ENCODE measurements at places on chromosomes 3 and 15. TPM values are rescaled to one million over a fixed set of nuclear protein-coding genes. Genes with fewer than 3 reads are reported as not detected.
A peak's percentile ranks its signal among the peaks of the same experiment; 100 is the strongest.

Gene SERPINI2
- total RNA-seq = not detected

DNA sequence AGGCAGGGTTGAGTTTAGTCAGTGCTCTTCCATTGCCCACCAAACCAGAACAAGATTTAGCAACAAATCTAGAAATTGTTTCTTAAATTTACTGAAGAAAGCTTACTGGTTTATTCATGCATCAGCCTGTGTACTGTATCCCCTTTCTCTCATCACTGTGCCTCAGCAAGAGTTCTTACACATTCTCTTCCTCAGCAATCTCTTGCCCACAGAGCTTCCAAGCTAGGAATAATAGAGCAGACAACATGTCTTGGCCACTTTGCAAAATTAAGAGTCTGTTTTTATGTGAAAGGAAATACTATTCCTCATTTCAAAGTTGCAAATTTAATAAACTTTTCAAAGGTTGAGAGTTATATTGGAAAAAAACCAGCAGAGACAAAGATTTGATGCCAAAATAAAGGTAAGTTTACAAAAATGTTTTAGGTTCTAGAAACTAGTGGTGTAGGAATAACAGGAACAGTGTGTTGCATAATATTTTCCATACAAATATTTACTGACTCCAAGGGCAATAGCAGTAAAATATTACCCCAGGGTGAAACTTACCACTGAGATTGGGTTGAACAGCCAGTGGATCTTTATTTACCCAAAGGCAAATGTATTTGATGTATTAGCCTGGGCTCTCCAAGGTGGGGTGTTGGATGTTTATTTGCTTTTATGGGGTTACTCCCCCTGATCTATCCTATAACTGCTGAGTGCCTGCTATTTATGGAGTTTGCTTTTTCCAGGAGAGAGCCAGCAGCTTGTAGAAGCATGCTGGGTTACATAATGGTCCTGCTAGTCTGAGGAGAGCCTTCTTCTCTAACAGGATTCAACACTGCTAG is 276.7 kb downstream of the ADAMTSL3 start:
- no peak overlapping the region for H3K4me3 ChIP-seq
- peaks cover 2% of the 10 kb centered on the region for H3K27me3 ChIP-seq
- H3K4me1 ChIP-seq = no peaks in the 10 kb centered on the region
- DNase-seq = no peak

DNA sequence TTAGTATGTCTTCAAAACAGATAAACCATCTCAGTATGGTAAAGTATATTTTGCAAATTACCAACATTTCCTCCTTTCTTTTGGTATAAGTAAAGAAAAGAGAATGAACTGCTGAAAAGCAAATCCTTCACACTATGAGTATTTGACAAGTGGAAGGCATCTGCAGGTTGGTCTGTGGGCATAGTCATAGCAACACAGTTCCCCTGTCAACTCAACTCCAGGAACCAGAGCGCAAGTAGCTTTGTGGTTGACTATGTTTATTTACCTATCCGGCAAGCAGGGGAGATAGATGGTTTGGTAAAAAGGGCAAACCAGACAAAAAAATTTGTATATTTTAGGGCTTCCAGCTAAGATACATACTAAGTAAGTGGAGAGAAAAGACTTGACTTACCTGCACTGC is 88.3 kb upstream of the PPIB start:
- H3K27ac ChIP-seq = no peak overlapping the region
- no peak overlapping the region for H3K4me3 ChIP-seq
- peaks cover 56% of the 10 kb centered on the region for H3K4me1 ChIP-seq
- DNase-seq = no peak
- no peaks in the 10 kb centered on the region for H3K27me3 ChIP-seq
- H3K36me3 ChIP-seq = peaks cover 19% of the 10 kb centered on the region

Gene CCDC54
- not detected for total RNA-seq

- H3K4me1 ChIP-seq = peaks cover 1% of the 10 kb centered on the region
- peaks cover 18% of the 10 kb centered on the region for H3K27me3 ChIP-seq
- no peak for DNase-seq
Observed at GRCh38 chr3:12744326-12744725, 14.7 kb downstream of the TMEM40 start.

Gene BRPF1
- total RNA-seq = 16.0 TPM

Gene SCG5
- 5.7 TPM for total RNA-seq

- H3K27me3 ChIP-seq = peaks cover 11% of the 10 kb centered on the region
- H3K4me1 ChIP-seq = peaks cover 18% of the 10 kb centered on the region
- H3K36me3 ChIP-seq = no peaks in the 10 kb centered on the region
- peak overlapping the region; percentile 79 for H3K4me3 ChIP-seq
- DNase-seq = no peak
- no peak overlapping the region for H3K27ac ChIP-seq
Observed at GRCh38 chr3:5251196-5251583, 63.7 kb downstream of the EDEM1 start.

Gene ALS2CL
- 2.4 TPM for total RNA-seq

Measured in HFFc6 (cell line).